ENCODE measurements at places on chromosomes 1 and 21. TPM values are rescaled to one million over a fixed set of nuclear protein-coding genes. Genes with fewer than 3 reads are reported as not detected.

DNA sequence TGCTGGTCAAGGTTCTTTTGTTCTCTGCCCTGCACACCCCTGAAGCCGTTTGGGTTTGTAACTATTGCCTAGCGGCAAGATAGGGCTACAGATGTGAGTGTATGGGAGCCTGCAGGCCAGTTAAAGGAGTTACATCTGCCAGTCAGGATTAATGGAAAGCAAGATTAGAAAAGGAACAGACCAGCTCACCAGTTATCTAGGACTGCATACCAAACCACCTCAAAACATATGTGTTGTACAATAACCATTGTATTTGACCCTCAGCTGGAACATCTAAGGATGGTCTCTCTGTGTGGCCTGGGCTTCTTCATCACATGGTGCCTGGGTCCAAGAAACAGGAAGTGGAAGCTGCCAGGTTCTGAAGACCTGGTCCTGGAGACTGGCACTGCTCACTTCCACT is 52.5 kb upstream of the FBXO28 start:
- DNase-seq, result no peak

DNA sequence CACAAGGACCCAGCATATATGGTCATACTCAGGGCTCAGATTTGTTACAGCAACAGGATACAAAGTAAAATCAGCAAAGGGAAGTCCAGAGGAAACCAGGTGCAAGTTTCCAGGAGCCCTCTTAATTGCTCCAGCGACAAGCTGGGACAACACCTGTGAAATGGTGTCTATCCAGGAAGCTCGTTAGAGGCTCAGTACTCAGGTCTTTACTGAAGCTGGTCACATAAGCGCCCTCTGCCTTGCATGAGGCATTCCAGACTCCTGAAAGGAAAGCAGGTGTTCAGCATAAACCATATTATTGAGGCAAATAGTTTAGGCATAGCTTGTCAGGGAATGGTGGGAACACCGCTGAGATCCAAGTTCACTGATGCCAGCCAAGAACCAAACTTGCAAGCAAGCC is 231.0 kb downstream of the SLC35F3 start:
- no peak for DNase-seq

GRCh38 chr1:117802531-117803257 is 126.7 kb downstream of the GDAP2 start:
- DNase-seq, result no peak

GRCh38 chr1:2087766-2088165 is 37.6 kb downstream of the PRKCZ start:
- no peak for DNase-seq

CYP4X1 gene
- total RNA-seq, result 0.25 TPM

SLC2A1 gene
- total RNA-seq, result 129 TPM

OR2W3 gene
- not detected for total RNA-seq

GRCh38 chr21:34582506-34583150 is 32.3 kb downstream of the RCAN1 start:
- DNase-seq, result no peak

- DNase-seq, result no peak
Measured at GRCh38 chr21:36023092-36023480, 37.2 kb downstream of the SETD4 start.

ARMH1 gene
- total RNA-seq, result not detected

DNA sequence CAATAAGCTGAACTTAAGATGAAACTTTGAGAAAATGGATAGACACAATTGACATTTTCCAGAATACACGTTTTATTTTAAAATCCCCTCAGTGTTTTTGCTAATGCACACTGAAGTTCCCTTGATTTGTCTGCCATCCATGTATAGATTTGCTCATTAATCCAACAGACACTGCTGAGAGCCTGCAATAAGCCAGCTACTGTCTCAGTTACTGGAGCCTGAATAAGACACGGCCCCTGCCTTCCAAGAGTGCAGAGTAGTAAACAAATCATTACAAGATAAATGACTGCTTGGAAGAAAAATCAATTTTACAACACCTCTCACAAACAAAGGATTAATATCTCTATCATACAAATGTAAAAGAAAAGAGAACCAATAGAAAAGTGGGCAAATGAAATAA is 130.1 kb downstream of the TLR5 start:
- DNase-seq, result no peak

DNA sequence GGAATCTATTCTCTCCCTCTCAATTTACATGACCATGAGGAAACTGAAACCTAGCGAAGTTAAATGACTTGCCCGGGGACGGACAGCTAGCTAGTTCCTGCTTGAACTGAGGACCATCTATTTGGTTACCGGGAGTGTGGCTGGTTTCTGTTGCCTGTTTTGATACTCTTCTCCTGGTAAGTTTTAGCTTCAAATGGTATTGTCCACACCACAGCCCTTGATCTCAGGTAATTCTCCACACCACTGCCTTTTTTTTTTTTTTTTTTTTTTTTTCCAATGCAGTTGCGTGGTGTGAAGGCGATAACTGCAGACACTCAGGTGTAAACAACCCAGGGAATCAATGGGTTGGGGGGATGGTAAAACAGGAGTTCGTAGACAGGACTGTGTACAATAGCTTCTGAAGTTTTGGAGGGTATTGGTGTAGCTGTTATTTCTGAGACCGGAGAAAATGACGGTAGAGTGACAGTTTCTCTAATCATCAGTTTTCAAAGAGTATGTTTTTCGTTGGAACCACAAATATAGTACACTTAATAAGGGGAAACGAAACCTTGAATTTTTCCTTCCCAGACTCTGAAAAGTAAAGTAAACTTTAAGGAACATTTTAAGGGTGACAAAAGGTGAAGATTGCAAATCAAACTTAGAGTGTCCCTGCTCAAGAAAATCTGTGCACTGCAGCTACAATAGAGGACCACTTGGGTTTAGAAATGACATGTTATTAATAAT is 125.3 kb upstream of the CACYBP start:
- no peak for DNase-seq

CELA2A gene
- total RNA-seq, result not detected

DNA sequence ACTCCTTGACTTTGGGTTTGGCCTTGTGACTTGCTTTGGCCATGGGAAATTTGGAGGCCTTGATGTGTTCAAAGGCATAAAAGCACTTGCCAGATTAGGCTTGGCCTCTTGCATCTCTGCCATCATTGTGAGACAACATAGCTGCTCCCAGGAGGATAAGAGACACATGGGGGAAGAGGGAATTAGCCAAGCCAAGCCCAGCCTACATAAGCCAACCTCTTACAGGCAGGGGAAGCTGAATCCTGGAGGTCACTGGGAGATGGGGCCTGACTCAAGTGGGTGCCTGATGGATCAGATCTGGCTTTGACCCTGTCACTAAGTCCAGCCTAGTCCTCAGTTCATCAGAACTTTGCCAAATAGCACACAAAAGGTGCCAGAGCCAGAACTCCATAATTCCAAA is 37.6 kb upstream of the HMGB4 start:
- no peak for DNase-seq

DNA sequence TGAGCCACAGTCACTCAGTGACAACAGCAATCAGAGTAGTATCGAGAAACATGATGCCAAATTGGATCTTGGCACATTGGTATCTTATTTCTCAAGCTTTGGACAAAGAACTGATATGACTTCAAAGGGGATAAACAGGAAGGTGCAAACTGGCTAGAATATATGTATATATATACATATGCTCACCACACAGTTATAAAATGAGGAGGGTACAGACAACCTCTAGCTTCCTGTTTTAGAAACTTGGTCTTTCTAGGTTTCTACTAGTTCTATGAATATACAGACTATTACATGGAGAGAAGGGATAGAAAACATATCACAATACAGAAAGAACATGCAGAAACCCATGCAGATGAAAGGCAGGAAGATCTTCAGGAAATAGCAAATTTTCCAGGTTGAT is 292.1 kb upstream of the SNX7 start:
- no peak for DNase-seq

PGLYRP3 gene
- not detected for total RNA-seq

CRYBG2 gene
- total RNA-seq, result not detected

ADAMTS5 gene
- not detected for total RNA-seq

DNA sequence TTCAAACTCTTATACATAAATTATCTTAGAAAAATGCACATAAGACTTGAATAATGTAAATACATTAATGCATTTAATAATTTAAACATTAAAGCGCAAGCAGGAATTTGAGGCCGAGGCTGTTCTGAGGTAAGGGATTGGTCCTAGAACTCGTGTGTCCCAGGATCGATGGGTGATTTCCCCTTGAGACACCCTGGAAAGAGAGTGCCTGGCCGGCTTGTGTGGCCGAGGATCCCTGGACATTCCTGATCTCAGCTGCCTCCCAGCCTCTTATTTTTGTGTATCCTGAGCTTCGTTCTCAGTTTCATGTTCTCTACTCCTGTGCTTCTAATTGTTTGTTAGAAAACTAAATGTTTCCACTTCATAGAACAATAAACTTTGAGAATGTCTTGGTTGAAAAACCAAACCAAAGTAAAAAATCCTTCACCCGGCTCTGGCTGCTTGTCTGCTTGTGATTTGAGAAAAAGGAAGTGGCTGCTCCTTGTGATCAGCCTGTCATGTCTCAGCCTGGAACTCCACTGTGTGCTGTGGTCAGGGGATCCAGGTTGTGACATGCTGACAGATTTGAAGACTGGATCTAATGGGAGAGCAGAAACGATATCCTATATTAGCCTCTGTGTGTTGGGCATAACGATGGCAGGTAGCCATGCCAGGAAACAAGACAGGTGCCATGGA is 40.7 kb downstream of the PEX14 start:
- no peak for DNase-seq

DNA sequence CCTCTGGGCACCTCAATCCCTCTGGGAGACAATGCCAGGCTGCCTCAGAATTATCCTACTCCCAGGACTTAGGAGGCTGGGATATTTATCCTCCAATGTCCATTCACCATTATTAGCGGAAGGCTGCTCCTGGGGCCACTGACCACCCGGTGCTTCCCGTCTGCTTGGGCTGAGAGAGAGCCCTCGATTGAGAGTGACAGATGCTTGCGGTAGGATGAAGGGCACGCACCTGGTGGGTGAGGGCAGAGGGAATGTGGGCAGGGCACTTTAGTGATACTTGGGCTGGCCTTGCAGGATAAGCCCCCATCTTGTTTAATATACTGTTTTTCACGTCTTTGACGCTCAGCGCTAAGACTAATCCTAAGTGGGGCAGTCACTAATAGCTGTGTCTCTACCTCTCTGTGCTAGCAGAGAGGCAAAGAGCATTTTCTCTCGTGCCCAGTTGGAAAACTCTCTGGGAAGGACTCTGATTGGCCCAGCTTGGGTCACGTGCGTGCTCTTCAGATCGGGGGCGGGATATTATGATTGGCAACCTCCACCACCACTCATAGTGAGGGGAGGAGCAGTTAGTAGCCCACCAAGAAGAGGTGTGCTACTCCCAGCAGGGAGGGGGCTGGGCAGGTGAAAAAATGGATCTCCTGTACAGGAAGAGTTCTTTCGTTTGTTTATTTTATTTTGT is 10.6 kb upstream of the PARS2 start:
- DNase-seq, result no peak

- DNase-seq, result no peak
Measured at GRCh38 chr1:220700556-220701179, 10.5 kb downstream of the C1orf115 start.

- DNase-seq, result no peak
Measured at GRCh38 chr1:156691665-156692440, 13.5 kb downstream of the CRABP2 start.

DNA sequence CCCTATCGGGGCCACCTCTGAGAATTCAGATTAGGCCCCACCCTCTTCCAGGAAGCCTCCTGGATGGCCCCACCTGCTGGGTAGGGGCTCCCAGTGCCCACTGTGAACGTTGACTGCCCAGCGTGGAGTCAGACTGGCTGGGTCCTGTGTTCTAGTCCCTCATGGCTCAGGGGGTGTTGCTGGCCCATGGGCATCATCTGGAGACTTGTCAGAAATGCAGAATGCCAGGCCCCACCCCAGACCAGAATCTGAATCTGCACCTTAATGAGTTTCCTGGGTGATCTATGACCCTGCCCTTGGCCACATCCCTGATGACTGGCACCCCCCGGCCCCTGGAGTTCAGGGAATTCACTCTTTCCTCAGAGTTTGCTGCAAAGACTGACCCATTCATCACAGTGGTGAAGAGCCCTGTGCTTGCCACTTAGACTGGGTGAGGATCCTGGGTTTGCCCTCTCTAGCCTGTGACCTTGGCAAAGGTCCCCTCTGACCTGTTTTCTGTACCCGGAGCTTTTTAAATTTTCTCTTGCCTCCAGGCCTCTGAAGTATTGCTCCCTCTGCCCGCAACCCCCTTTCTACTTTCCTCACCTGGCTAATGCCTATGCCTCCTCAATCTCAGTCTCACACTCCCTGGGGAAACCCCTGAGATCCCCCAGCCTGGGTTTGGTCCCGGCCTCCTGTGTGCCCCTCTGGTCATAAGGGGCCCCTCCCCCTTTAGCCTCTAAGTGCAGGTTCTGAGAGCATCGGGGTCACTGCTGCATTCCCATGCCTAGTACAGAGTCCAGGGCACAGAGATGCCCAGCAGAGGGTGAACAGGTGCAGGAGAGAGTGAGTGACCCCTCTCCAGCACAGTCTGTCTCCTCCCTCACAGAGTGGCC is 184.2 kb downstream of the MATN1 start:
- DNase-seq, result no peak

DNA sequence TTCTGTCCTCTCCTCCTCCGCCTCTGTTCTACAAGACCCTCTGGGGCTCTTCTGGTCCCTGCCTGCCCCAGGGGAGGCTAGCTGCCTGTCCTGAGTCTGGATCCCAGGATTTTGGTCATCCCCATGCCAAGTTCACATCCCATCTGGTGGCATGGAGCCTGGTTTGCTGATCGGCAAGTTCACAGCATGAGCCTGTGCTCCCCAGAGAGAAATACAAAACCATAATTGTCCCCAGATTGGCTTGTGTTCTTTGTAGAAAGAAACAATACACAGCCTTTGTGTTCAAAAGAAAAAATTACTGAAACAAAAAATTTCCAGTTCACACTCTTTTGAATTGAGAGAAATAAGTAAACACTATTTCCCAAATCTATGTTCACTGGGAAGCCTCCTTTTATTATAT is 149.4 kb upstream of the ZC3H12A start:
- no peak for DNase-seq

GRCh38 chr1:184116287-184116686 is 64.8 kb downstream of the TSEN15 start:
- no peak for DNase-seq

All from NCI-H460 (cell line).